ENCODE measurements at places on chromosomes 6 and 20.

DNA sequence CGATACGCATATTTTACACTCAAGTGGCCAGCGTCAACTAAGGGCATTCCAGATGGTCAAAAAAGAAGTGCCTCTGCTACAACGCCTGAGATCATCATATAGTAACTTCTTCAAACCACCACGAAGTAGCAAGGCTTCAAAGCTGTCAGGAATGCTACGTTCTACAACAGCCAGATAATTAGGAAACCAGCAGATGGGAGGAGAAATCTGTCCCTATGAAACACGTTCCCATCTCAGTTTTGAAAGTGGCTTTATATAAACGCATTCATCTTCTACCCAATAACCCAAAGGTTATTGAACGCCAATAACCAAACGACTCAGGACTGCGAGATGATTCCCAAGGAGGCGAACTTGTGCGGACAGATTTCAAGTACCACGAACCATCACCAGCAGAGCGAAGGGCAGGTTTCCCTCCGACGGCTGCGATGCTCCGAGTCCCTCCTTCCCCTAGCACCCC lies 1.2 kb downstream of the ABHD12 start:
- DNase-seq, result no peak

DNA sequence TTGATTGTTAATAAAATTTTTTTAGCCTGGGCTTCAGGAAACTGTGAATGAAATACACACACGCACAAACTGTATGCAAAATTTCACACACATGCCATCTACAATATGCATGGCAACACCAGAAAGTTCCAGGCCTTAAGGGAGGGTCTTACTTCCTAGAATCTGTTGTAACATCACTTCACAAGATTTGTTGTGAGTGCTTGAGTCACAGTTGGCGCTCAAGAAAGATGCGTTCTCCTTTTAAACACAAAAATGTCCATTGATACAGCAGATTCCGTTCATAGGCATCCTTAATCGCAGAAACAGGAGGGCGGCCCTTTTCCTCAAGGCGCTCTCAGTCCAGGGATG lies 485 bp upstream of the RTF2 start:
- no peak for DNase-seq

DNA sequence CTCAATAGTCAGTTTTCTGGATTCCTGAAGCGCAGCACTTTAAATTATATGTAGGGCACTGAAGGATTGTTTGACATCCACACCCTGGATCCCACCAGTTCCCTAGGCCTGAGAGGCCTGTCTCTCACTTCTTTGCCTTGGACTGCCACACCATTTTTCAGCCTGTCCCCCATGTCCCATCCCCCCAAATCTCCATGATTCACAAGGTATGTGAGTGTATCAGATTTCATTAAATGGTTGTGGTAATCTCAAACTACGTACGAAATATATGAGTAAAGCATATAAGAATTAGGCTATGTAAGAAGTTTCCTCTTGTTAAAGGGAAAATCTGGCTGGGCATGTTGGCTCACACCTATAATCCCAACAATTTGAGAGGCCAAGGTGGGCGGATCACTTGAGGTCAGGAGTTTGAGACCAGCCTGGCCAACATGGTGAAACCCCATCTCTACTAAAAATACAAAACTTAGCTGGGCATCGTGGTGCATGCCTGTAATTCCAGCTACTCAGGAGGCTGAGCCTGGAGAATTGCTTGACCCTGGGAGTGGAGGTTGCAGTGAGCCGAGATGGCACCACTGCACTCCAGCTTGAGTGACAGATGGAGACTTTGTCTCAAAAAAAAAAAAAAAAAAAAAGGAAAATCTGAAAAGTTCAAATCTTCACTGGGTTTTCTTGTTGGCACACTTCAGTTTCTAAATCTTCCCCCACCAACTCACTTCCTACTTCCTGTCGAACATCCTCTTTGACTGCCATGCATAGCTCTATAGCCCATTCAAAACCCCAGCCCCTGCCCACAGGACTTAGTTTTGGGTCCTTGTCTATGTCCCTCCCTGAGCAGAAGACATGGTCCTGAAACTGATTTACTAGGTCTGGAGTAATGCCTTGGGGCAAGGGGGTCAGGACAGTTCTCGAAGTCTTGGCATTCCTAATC lies 97.3 kb upstream of the SHLD1 start:
- no peak for DNase-seq

DNA sequence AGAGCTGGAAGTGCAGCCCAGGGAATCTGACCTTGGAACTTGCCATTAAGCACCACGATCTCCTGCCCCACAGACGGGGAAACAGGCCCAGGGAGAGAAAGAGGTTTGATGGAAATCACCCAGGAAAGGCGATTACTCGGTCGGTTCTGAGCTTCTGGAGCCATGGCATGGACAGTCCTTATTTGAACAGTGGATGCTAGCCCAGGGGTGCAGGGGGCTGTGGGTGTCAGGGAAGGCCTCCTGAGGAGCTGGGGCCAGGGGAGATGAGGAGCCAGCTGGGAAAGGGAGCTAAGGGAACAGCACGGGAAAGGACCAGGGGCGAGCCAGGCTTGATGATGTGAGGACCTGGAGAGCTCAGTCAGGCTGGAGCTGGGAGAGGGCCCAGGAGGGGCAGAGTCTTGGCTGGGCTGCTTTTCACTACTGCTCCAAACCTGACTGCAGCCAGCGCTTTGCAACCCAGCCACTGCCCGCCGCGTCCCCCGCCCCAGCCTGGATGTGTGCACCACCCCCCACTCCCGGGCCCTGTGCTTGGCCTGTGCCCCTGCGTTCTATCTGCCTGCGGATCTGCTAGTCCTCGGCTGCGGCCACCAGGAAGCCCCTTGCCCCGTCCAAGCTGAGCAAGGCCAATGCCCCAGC lies 17.8 kb downstream of the SUN5 start:
- DNase-seq, result no peak

GRCh38 chr6:118122801-118123200 lies 215.7 kb downstream of the SLC35F1 start:
- no peak for DNase-seq
